NCI-H2081 treated with DMSO at 0.1 percent for 48 hours (cell line): ENCODE measurements at places on chromosomes 13 and 19.

- DNase-seq, result no peak
Observed at GRCh38 chr19:48391100-48392005, at the start of gene KDELR1. KDELR1 (minus strand) TSS chr19:48391551; CDS start chr19:48391358, 193 bp downstream.

DNA sequence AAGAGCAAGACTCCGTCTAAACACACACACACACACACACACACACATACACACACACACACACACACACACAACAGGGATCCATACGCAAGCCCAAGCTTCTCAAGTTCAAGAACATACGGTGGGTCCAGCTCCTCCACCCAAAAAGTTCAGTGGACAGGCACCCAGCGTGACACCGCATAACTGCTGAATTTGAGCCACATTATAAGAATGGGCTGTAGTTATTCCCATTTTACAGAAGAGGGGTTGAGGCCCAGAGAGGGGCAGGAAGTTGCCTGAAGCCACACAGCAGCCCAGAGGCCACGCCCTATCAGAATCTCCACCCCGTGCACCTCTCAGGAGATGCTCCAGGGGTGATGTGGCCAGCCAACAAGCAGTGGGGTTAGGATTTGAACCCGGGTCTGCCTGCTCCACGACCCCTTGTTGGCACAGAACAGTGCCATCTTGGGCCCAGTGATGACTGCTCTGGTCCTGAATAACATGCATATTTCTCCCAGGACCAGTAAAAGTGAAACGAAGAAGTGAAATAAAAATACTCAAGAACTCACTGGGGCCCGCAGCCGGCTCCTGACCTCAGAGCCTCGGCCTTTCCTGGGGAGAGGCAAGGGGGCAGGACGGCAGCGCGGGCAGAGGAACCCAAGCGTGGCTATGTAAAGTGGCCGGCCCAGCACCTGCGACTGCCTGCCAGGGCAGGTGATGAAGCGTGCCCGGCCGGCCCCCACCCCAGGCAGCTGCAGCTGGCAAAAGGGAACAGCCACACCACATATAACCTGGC is 61.9 kb downstream of the AP1M1 start:
- DNase-seq, result no peak

DNA sequence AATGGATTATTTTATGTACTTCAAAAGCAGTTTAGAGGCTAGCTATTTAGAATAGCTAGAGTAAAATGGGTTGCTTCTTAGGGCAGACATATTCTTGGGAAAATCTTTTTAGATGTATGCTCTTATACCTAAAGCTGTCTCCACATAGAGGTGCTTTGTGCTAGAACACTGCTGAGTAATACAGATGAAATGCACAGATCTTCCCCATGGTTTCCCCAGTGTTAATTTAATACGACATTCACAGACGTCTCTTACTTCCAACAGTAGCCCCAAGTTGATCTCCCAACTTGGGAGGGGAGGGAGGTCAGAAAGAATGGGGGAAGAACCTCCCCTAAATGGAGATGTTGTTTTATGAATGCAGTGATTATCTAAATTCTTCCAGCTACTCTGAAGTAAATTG is 16.9 kb downstream of the NALCN start:
- no peak for DNase-seq

GRCh38 chr13:39602277-39602613 is 748 bp downstream of the LHFPL6 start:
- no peak for DNase-seq

GRCh38 chr19:2084993-2085720 is 11.0 kb downstream of the MOB3A start:
- no peak for DNase-seq

DNA sequence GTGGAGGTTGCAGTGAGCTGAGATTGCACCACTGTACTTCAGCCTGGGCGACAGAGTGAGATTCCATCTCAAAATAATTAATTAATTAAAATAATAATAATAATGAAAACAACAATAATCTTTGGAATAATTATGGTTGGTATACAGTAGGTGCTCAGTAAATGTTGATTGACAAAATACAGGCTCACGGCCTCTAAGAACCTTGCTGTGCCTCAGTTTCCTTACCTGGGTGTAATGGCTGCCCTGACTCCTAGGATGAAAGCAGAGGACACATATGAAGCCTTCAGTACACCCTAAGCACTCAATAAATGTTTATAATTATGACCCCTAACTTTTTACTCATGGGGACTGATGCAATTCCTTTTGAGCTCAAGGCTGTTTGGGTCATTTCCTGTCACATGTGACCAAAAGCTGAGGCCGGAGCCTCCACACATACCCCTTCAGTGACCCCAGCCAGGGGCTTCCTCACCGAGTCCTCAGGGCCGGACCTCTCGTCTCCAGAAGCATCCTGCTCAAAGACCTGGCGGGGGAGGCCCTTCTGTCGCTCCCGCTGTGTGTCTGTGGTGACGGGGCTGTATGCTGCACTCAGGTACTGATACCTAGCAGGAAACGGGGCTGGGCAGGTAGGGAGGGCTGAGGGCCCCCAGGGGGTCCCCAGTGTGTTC is 10.5 kb downstream of the DOCK6 start:
- DNase-seq, result no peak
